ENCODE measurements at places on chromosomes 7 and 10.

- DNase-seq: no peak
Observed at GRCh38 chr10:1706711-1707110, 30.6 kb downstream of the ADARB2 start.

- no peak for DNase-seq
Observed at GRCh38 chr7:124532166-124532565, 233.4 kb downstream of the GPR37 start.

- no peak for DNase-seq
Observed at GRCh38 chr10:110259317-110259716, 45.4 kb downstream of the SMNDC1 start.

GRCh38 chr10:95730233-95730632 lies 25.7 kb upstream of the ENTPD1 start:
- DNase-seq: no peak

DNA sequence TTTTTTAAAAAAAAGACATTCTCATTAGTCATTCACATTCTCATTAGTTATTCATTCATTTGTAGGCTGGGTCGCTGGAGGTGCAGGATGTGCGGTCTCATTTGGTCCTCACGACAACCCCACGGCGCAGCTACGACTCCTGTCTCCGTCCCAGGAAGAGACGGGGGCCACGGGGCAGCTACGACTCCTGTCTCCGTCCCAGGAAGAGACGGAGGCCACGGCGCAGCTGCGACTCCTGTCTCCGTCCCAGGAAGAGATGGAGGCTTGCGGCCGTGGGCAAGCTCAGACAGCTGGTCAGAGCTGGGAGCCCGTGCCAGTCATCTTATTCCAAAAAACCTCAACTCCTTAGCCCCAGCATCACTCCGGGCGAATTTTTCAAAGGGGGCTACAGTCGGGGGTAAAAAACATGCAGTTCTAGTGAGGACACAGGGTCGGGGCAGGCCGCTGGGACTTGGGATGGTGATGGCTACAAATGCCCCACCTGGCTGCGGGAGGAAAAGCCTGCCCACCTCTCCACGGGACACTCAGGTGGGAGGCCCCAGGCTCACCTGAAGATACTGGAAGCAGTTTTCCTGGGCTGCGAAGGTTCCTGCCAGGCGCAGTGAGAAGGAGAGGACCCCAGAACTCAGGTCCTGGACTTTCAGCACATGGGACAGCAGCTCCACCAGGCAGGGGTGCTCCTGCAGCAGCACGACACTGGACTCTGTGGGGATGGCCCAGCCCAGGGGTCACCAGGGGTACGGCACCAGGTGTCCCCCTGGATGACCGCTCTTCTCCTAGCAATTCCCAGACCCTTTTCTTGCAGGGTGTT lies 8.3 kb downstream of the BRAT1 start:
- DNase-seq: no peak

DNA sequence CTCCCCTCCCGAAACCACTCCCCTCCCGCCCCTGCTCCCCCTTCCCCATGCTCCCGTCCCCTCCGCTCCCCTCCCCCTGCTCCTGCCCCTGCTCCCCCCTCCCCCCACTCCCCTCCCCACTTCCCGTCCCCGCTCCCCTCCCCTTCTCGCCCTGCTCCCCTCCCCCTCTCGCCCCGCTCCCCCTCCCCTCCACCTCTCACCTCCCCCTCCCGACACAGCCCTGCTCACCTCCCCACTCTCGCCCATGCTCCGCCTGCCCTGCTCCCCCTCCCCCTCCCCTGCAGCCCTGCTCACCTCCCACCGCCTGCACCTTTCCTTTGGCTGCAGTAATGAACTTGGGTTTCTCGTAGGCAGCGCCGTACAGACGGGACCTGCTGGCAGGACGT lies 49.9 kb upstream of the NKX6-2 start:
- DNase-seq: no peak

- DNase-seq: no peak
Observed at GRCh38 chr7:151673216-151673615, 153.5 kb upstream of the RHEB start.

DNA sequence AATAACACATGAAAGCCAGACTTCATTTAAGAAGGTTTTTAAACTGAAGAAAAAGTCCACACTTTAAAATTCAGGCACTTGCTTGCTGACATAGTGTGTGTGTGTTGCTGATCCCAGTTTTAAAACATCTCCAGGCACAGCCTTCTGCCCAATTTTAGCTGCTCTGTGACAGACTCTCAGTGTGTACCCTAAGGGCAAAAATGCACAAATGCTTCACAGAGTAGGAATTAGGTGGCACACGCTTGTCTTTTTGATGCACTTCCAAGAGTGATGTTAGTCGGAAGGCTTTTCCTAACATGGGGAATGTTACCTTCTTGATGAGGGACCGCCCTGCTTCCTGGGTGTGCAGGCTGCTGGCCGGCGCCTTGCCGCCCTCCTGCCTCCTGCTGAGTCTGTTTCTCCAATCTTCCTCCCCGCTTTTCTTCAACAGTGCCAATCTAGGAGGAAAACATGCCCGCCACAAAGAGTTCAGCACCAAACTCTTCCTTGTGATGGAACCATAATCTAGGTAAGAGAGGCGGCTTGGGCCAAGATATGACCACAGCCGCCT lies 122.3 kb downstream of the SVIL start:
- no peak for DNase-seq

DNA sequence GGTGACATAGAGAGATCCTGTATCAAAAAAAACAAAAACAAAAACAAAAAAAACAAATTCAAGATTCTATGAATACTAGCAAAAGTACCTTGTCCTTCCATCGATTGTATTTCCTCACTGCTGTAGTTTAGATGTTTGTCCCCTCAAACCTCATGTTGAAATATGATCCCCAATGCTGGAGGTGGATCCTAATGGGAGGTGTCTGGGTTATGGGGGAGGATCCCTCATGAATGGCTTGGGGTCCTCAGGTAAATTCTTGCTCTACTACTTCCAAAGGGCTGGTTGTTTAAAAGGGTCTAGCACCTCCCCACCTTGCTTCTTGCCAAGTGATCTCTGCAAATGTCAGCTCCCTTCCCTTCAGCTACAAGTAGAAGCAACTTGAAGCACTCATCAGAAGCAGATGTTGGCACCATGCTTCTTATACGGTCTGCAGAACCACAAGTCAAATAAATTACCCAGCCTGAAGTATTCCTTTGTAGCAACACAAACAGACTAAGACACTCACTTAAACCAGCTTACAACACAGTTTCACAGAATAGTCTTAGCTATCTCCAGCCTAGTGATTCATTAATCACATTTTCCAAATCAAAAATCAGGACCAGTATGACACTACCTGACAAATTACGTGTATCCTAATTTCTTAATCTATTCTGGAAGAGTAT lies 20.7 kb downstream of the ABI1 start:
- no peak for DNase-seq

GRCh38 chr7:100545360-100546128 lies 6.5 kb downstream of the AGFG2 start:
- DNase-seq: peak; percentile 69

DNA sequence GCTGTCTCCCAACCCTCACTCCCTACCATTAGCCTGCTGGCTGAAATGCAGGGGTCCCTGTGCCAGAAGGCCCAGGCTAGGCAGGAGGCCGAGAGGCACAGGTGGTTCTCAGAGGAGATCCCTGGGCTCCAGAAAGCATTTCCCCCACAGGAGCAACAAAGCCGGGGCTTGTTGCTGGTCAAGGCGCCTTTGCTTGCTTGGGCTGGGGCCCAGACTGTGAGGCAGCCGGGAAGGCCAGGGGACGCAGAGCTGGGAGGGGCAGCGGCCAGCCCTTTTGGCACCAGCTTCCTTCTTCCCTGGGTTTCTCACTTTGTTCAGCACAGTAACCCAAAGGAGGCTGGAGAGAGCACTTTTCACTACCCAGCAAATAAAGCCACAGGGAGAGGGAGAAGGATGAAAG lies 48.6 kb downstream of the FBXW4 start:
- no peak for DNase-seq

GRCh38 chr7:55030314-55030713 lies 11.5 kb downstream of the EGFR start:
- DNase-seq: no peak

Measured in ureter (tissue), 1 donor.